Spinal cord (tissue), 10 donors: ENCODE measurements at places on chromosomes 11 and 22.

- no peak for DNase-seq
These were observed 206.5 kb upstream of the PDGFD start for GRCh38 chr11:104370478-104370877.

- no peak for DNase-seq
These were observed 78.1 kb downstream of the GALNT18 start for GRCh38 chr11:11543656-11544055.

GRCh38 chr11:118217575-118217974, 7.2 kb downstream of the JAML start:
- no peak for DNase-seq

DNA sequence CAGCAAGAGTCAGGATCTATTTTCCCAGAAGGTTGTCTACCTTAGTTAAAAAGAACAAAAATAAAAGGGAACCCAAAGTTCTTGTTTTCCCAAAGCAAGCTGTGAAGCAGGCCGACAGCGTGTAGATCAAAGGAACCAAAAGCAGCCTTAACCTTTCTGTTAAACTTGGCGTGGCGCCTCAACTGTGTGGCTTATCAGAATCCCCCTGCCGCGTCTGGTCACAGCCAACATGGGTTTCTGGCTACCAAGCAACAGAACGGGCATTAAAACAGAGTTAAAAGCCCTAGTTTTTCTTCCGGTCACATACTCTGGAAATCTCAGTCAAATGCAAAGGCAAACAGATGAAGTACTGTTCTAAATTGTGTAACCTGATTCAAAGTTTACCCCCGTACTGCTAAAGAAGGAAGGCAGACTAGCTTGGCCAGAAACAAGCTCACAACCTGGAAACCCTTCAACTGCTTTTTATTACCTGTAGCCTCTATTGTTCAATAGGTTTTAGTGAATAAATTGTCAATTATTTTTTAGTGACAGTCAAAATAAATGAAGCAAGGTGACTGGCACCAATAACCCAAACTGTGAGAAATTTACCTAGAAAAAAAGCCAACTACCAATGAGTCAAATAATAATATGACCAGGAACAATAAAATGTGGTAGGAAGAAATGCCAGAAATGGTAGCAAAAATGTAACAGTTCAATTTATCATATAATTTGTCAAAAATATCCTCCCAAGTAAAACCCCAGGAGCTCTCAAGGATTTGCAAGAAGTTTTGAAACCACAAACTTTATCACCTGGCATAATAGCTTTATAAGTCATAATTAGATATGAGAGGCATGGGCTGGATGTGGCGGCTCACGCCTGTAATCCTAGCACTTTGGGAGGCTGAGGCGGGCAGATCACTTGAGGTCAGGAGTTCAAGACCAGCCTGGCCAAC, 21.4 kb downstream of the CHKA start:
- no peak for DNase-seq
